ENCODE measurements at places on chromosomes 11 and 22. TPM values are rescaled to one million over a fixed set of nuclear protein-coding genes. Genes with fewer than 3 reads are reported as not detected.

Gene MMP12
- not detected for total RNA-seq

Gene MAJIN
- total RNA-seq: not detected

Gene CCDC116
- total RNA-seq: 0.51 TPM

GRCh38 chr11:103798446-103798845 is 238.0 kb upstream of the DDI1 start:
- no peaks in the 10 kb centered on the region for H3K27me3 ChIP-seq
- H3K36me3 ChIP-seq: no peaks in the 10 kb centered on the region
- no peak overlapping the region for H3K4me3 ChIP-seq

- H3K36me3 ChIP-seq: peaks cover 1% of the 10 kb centered on the region
- no peak overlapping the region for H3K4me3 ChIP-seq
- no peaks in the 10 kb centered on the region for H3K27me3 ChIP-seq
- no peaks in the 10 kb centered on the region for H3K4me1 ChIP-seq
- no peak for DNase-seq
These were observed 162.7 kb downstream of the BARX2 start for GRCh38 chr11:129538323-129538722.

DNA sequence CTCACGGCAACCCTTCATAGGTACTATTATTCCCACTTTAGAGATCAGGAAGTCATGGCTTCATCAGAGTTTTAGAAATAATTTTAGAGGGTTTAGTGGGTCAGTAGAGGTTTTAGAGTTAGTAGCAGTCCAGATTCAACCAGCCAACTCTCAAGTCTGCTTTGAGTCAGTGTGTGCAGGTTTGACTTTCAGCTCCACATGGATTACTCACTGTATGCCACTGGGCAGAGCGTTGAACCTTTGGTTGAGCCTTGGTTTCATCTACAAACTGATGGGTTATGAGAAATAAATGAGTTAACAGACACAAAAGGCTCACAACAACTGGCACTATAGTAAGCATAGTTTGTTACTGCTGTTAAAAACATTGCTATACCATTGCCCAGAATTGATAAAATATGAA is 19.0 kb upstream of the TP53AIP1 start:
- no peak for DNase-seq
- peaks cover 32% of the 10 kb centered on the region for H3K4me1 ChIP-seq
- H3K36me3 ChIP-seq: peaks cover 3% of the 10 kb centered on the region
- no peak overlapping the region for H3K4me3 ChIP-seq
- no peak overlapping the region for H3K27ac ChIP-seq
- H3K27me3 ChIP-seq: peaks cover 6% of the 10 kb centered on the region

All from activated CD4-positive, alpha-beta T cell treated with anti-CD3 and anti-CD28 coated beads, Interleukin-2, amount 10 ng/mL, durations not matched to agents 24 days and 14 days (primary cell).